ENCODE measurements at places on chromosomes 5 and 9.

- no peak for DNase-seq
Measured at GRCh38 chr5:58671155-58671554, 88.3 kb downstream of the RAB3C start.

GRCh38 chr5:137461391-137462264, 37.5 kb downstream of the SPOCK1 start:
- no peak for DNase-seq

- DNase-seq = no peak
Measured at GRCh38 chr5:33401482-33402390, 39.0 kb upstream of the TARS1 start.

DNA sequence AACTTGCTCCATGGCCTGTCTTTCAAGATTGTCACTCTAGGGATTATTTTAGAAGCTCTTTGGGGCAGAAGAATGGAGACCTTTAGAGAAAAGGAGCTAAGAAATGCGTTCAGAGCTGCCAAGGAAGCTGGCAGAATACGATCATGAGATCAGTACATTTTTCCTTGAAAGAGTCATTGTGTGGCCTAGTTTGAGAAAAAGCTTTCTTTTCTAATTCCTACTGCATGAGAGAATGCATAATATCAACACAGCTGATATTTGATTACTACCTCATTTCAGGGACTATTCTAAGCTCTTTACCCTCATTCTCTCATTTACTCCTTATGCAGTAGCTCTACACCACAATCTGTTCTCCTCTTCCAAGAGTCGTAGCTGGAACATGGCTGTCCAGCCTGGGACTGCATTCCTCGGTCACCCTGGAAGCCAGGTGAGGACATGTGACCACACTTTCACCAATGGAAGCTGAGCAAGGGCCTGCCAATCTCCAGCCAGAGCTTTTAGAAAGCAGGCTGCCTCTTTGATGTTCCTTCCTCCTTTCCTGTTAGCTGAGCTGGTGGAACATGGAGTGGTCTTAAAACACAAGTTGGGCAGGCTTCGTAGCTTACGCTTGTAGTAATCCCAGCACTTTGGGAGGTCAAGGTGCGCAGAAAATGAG, 99.3 kb upstream of the LHFPL2 start:
- DNase-seq = no peak

DNA sequence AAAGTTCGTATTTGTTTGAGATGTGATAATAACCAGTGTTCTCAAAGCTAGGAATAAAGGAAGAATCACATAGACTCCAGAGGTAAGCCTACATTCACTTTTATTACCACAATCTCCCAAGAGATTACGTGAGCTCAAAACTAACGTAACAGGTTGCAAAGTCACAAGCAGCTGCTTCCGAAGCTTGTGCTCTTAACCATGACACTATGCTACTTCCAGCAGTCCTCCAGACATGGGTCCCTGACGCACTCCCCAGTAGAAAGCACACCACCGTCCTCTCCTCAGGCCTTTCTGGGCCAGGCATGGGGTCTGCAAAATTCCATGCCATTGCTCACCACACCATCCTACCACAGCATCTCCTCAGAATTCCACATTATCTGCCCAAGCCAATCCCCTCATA, 84.6 kb downstream of the PAX5 start:
- no peak for DNase-seq

DNA sequence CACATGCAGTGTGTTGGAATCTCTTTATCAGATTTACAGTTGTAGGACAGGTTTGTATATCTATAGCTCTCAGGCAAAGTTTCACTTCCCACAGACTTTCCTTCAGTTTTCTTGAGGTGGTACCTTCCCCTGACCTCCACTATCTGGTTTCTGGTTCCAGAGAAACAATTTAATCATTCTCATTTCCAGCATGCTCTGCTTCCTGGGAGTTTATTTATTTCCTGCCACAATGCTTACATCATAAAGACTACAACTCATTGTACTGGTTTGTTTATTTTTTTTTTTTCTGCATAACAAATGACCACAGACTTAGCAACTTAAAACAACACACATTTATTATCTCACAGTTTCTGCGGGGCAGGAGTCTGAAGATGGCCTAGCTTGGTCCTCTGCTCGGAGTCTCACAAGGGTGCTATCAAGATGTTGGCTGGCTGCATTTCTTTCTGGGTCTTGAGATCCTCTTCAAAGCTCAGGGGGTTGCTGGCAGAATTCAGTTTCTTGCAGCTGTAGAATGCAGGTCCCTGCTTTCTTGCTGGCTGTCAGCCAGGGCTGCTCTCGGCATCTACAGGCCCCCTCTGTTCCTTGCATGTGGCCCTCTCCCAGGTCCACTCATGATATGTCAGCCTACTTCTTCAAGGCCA, 247.7 kb downstream of the ENC1 start:
- DNase-seq = no peak

- DNase-seq = no peak
Measured at GRCh38 chr9:127662617-127663016, 44.2 kb upstream of the CFAP157 start.

DNA sequence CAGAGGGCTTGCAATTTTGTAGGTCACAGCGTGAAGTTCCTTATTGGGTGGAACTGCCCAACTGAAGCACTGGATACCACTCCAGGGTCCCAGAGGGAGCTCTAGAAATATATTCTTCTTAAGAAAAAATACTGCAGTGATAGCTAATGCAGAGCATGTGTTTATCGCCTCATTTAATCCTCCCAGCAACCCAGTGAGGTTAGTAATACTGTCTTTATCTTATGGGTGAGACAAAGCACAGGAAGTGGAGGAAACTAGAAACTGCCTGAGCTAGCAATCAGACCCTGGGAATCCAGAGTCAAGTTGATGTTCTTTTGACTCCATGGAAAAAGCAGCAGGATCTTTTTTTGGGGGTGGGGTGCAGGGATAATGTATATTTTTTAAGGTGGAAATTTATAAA, 153.3 kb downstream of the PJA2 start:
- no peak for DNase-seq

DNA sequence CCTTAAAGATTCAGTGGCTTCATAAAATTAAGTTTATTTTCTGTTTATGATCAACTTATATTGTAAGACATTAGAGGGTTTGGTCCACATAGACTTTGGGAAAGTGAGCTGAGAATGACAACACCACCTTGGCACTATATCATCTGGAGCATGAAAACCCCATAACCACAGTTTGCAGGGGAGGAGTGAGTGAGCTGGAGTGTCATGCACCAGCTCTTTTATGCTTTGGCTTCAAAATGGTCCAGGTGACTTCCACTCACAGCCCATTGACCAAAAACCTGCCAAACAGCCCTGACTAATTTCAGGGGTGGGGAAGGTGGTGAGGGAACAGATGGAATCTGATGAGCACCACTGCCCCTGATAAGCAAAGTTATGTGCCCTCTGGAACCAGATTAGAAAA, 295.8 kb downstream of the DMRTA1 start:
- DNase-seq = no peak

DNA sequence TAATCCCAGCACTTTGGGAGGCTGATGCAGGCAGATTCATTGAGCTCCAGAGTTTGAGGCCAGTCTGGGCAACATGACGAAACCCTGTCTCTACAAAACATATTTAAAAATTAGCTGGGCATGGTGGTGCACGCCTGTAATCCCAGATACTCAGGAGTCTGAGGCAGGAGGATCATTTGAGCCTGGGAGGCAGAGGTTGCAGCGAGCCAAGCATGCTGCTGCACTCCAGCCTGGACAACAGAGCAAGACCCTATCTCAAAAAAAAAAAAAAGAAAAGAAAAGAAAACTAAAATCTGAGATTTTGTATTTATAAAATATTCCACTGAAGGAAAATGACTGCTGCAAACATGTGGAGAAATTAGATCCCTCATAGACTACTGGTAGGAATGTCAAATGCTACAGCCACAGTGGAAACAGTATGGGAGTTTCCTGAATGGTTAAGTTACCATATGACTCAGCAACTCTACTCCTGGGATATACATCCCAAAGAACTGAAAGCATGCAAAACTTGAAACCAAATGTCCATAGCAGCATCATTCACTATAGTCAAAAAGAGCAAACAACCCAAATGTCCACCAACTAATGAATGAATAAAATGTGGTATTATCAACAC, 106.1 kb downstream of the UBAP2 start:
- no peak for DNase-seq

DNA sequence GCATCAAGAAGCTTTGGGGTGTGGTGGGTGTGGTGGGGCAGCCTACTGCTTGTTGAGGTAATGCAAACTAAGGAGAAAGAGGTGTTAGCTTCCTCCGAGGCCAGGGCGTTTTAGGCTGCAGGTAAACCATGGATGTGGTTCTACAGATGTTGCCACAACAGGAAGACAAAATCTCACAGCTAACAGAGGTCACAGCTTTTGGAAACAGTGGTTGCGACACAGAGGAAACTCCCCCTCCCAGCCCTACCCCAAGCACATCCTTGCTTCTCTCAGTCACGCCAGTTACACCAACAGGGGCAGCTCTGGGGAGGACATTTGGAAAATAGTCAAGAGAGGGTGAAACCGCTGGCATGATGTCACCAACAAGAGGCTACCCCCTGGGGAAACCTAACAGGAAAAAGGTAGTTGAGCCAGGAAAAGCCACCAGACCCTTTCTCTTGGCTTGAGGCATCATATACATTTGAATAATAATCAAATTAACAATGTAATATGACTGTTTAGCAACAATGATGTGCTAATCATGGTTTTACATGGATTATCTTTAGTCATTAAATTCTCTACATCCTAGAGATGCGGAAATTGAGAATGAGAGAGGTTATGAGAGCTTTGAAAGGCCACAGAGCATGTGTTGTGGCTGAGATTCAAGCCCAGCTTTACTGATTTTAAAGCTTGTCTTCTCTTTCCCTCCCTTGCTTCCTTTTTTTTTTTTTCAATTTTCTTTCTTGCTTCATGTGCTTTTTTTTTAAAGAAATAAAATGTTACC, 82.2 kb upstream of the IL12B start:
- DNase-seq = peak; percentile 86

DNA sequence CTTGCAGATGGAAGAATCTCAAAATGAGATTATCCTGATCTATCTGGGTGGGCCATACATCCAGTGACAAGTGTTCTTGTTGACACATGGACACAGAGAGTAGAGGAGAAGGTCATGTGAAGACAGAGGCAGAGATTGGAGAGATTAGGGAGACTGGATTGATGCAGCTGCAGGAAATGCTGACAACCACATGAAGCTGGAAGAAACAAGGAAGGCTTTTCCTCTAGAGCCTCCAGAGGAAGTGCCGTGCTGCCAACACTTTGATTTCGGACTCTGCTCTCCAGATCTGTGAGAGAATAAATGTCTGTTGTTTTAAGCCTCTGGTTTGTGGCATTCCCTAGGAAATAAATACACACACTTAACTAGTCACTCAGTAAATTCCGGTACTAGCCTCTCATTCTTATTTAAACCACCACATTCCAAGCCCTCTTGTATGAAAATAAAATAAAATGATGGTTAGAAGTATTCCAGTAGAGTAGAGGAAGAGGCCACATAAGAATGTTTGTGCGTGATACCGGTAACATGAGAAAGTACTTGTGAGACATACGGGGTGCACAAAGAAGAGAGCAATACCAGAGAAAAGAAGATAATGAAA, 110.9 kb upstream of the DMAC1 start:
- no peak for DNase-seq

DNA sequence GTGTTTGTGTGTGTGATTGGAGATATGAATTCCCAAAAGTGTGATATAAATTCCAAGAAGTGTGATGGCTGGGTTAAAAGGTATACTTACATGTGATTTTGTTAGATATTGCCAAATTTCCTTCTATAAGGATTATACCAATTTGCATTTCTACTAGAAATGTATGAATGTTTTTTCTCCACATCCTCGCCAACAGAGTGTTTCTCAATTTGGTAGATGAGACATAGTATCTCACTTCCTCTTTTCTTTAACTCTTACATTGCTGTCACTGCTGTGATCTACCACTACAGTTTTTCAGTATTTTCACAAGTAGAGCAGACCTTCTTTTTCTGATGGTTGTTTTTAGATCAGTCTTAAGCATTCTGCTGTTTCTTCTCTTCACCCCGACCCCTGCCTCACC, 111.3 kb downstream of the FER start:
- no peak for DNase-seq

GRCh38 chr5:121199216-121199999, 652.3 kb upstream of the FTMT start:
- DNase-seq = no peak

GRCh38 chr9:694403-695154, 146.9 kb upstream of the DMRT1 start:
- no peak for DNase-seq

- no peak for DNase-seq
Measured at GRCh38 chr9:8599937-8600336, 800.4 kb upstream of the DMAC1 start.

DNA sequence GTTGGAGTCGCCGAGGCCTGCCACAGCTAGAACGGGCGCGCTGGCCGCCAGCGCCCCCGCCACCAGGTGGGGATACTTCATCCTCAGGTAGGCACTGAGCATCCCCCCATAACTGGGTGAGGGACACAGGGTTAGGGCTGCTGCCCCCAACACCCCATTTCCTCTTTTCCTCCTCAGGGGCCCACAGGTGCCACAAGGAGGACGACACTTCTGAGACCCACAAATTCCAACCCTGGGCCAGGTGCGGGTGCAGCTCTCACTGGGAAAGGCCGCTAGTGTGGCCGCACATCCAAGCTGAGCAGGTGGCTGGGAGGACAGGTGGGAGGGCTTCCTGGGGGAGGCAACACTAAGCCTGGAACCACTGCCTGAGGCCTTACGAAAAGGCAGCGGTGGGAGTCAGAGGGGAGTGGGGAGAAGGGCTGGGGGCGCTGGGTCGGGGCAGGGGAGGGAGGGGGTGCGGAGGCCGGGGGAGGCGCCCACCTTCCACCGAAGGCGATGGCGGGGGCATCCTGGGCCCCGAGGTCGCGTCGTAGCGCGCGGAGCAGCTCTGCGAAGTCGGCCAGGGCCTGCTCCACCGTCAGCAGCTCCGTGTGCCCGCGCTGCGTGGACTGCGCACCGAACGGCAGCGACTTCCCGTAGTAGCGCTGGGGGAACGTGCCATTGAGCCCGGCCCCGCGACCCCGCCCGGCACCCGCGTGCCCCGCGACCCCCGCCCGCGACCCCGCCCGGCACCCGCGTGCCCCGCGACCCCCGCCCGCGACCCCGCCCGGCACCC, 961 bp downstream of the DPP7 start:
- no peak for DNase-seq

DNA sequence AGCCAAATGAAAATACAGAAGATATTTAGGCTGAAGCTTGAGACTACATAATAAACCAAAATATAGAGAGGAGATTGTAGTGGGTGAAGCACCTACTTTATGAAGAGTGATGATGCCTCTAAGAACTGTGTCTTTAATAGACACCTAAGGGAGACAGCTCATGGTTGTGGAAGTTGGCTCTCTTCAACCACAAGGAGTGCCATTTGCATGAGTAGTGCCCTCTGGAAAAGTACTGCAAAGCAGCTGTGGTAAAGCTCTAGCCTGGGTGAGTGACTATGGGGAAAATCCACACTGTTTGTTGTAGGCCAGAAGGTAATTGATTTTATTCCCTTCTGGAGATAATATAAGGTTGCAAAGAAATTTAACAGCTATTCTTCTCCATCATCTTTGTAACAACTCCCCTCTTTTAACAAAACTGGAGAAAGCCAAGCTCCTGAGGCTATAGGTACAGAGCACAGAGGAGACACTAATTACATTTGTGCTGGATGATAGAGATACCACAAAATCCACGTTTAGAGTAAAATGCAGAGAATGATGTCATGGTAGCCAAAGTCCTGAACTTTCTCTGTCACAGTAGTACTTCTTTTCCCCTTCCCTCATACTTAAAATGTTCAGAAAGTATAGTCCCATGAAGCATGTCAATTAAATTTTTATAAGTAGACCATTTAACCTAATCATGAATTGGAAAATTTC, 122.8 kb downstream of the STARD4 start:
- DNase-seq = peak; percentile 32

GRCh38 chr5:52582313-52582712, 205.4 kb upstream of the ITGA1 start:
- DNase-seq = no peak

- DNase-seq = no peak
Measured at GRCh38 chr5:150589862-150590601, 50.4 kb upstream of the SYNPO start.

Data from activated naive CD4-positive, alpha-beta T cell treated with anti-CD3 and anti-CD28 coated beads for 36 hours (primary cell).